ENCODE measurements at places on chromosomes 12 and 14. TPM values are rescaled to one million over a fixed set of nuclear protein-coding genes. Genes with fewer than 3 reads are reported as not detected.

- H3K27me3 ChIP-seq, result no peaks in the 10 kb centered on the region
- H3K4me1 ChIP-seq, result peaks cover 14% of the 10 kb centered on the region
- no peak overlapping the region for H3K27ac ChIP-seq
- H3K36me3 ChIP-seq, result no peaks in the 10 kb centered on the region
- no peak overlapping the region for H3K4me3 ChIP-seq
These were observed 521.2 kb upstream of the TBX3 start for GRCh38 chr12:115204957-115205754.

DNA sequence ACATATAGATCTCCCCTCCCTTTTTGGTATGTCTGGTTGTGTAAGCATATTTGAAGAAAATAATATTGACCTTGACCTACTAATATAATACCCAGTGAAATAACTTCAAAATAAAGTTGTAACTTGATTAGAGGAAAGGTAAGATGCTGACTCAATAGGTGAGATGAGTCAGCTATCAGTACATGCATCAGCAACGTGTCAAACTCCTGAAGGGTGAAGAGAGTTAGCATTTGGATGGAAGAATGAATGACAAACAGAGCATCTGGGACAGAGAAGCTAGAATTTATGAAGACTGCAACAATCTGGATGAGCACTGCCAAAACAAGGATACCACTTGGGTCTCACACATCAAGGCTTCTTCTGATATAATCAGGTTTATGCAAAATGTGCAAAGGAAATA, 74.9 kb downstream of the PPP2R5E start:
- H3K36me3 ChIP-seq, result peaks cover 6% of the 10 kb centered on the region
- H3K27me3 ChIP-seq, result no peaks in the 10 kb centered on the region
- no peak overlapping the region for H3K27ac ChIP-seq
- no peak for DNase-seq
- peaks cover 22% of the 10 kb centered on the region for H3K4me1 ChIP-seq
- H3K4me3 ChIP-seq, result no peak overlapping the region

GRCh38 chr14:97625477-97625876, 828.3 kb downstream of the VRK1 start:
- no peaks in the 10 kb centered on the region for H3K27me3 ChIP-seq
- no peak for DNase-seq
- H3K27ac ChIP-seq, result no peak overlapping the region
- no peaks in the 10 kb centered on the region for H3K36me3 ChIP-seq

- H3K4me3 ChIP-seq, result no peak overlapping the region
- H3K4me1 ChIP-seq, result peaks cover 14% of the 10 kb centered on the region
- no peak overlapping the region for H3K27ac ChIP-seq
- no peak for DNase-seq
- H3K36me3 ChIP-seq, result peaks cover 3% of the 10 kb centered on the region
These were observed 75.8 kb downstream of the KCNK10 start for GRCh38 chr14:88247228-88247627.

DNA sequence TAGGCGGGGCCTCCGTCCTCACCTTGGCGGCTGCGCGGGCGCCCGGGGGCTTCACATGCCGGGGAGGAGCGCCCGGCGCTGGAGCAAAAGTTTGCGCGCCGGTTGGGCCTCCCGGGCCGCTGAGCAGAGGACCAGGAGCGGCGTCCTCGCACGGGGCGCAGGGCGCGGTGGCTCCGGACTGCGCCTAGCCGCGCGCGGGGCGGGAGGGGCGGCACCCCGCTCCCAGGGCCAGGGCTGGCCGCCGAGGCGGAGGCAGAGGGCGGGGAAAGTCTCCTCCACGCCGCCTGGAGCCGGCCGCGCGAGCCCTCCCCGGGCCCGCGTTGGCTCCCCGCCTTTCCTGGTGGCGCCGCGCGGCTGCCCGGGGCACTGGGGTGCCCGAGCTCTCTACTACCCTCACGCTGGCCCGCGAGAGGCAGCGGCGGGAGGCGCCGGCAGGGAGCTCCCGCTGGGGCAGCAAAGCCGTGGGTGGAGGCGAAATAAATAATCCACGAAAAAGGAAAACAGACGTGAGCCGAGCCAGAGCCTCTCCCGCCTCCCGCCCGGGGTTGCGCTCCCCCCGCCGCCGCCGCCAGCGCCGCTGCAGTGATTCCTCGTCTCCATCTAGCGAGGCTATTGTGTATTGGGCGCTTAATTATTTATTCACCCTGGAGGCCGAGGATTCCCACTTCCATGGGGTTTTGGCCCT, 400 bp upstream of the PRIMA1 start:
- H3K27me3 ChIP-seq, result peaks cover 63% of the 10 kb centered on the region
- peaks cover 18% of the 10 kb centered on the region for H3K4me1 ChIP-seq
- peak overlapping the region; percentile 87 for H3K4me3 ChIP-seq
- peak; percentile 31 for DNase-seq
- H3K27ac ChIP-seq, result no peak overlapping the region

GRCh38 chr14:71722885-71723284, 209.3 kb upstream of the RGS6 start:
- no peaks in the 10 kb centered on the region for H3K27me3 ChIP-seq
- H3K4me1 ChIP-seq, result peaks cover 5% of the 10 kb centered on the region
- no peak for DNase-seq
- H3K27ac ChIP-seq, result no peak overlapping the region
- peaks cover 14% of the 10 kb centered on the region for H3K36me3 ChIP-seq
- H3K4me3 ChIP-seq, result no peak overlapping the region

GRCh38 chr14:23066855-23067744, 9.8 kb upstream of the CDH24 start:
- peaks cover 30% of the 10 kb centered on the region for H3K36me3 ChIP-seq
- H3K4me3 ChIP-seq, result no peak overlapping the region
- H3K4me1 ChIP-seq, result peaks cover 45% of the 10 kb centered on the region
- H3K27ac ChIP-seq, result no peak overlapping the region
- no peak for DNase-seq

GRCh38 chr14:100807979-100808734, 17.8 kb upstream of the MEG3 start:
- H3K4me3 ChIP-seq, result no peak overlapping the region
- no peak overlapping the region for H3K27ac ChIP-seq
- peaks cover 10% of the 10 kb centered on the region for H3K36me3 ChIP-seq
- H3K4me1 ChIP-seq, result no peaks in the 10 kb centered on the region

DNA sequence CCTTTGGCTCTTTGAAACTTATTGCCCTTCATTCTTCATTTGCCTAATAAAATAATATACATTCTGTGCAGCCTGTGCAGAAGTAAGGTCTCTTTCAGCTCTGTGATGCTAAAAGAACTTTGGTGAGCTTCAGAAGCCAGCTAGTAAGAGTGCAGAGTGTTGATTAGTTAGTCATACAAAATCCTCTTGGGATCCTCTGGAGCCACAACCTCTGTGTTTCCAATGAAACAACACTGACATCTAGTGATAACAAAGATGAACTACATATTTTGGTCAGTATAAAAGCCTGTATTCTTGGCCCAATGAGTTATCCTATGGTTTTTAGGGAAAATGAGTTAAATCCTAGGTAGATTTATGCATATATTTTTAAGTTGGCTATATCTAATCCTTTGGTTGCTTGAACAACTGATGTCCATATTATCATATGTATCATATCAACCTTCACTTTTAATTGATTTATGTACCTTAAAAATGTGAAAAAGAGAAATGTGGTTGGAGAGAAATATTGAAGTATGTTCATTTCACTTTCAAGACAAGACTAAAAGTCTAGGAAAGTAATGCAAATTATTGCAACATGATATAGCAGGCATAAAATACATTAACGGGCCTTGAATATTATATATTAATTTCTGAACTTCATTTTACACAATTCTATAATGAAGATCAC, 158.4 kb downstream of the KLHL28 start:
- H3K36me3 ChIP-seq, result no peaks in the 10 kb centered on the region
- H3K4me1 ChIP-seq, result peaks cover 4% of the 10 kb centered on the region
- H3K27ac ChIP-seq, result no peak overlapping the region
- no peak for DNase-seq
- no peaks in the 10 kb centered on the region for H3K27me3 ChIP-seq

- H3K4me1 ChIP-seq, result peaks cover 13% of the 10 kb centered on the region
- no peaks in the 10 kb centered on the region for H3K27me3 ChIP-seq
- no peak overlapping the region for H3K4me3 ChIP-seq
- no peak overlapping the region for H3K27ac ChIP-seq
- no peaks in the 10 kb centered on the region for H3K36me3 ChIP-seq
These were observed 366.3 kb upstream of the GARIN6 start for GRCh38 chr12:99281277-99281676.

DNA sequence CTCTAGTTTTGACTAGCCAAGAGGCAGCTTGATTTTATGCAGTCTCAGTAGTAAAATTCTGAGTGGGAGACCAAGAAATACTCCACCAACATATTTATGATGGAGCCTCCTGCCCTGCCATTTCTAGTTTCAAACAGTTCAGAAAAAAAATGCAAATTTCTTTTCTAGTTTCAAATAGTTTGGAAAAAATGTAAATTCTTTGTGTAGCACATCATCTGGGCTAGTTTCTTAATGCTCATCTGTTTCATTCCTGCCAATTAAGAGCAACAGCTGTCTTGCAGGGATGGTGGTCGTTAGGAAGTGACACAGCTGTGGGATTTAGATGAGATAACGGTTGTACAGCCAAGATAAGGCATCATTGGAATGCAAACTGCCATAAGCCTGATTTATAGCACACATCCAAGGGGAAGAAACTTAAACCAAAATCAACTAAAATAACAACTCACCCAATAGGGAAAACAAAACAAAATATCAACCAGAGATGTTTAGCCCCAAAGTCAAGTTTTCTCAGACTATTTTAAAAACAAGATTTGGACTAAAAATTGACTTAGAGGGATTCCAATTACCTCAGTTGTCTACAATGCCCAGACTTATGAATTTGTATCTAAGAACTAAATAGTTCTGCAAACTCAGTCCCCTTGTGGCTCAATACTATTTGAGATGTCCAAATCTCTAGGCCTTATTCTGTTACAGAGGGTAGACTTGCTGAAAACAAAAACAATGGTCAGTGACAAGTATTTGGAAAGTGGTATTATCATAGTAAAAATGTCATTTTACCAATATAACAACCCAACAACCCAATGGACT, 291.3 kb upstream of the ATP2B1 start:
- no peaks in the 10 kb centered on the region for H3K27me3 ChIP-seq
- no peak for DNase-seq
- H3K4me1 ChIP-seq, result peaks cover 10% of the 10 kb centered on the region
- H3K27ac ChIP-seq, result no peak overlapping the region

DNA sequence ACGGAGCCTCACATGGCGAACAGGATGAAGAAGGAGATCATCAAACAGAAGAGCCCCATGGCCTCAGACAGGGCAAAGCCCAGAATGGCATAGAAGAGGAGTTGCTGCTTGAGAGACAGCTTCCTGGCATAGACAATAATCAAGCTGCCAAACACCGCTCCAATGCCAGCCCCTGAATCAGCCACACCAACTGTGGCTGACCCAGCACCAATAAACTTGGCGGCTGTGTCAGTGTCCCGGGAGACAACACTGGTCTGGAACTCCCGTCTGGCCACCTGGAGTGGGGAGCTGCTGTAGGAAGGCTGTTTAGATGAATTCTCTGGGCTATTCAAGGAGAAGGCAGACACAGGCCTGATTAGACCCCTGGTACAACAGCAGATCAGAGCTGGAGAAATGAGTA, 100.1 kb downstream of the HEATR5A start:
- no peak overlapping the region for H3K27ac ChIP-seq
- no peaks in the 10 kb centered on the region for H3K27me3 ChIP-seq
- no peaks in the 10 kb centered on the region for H3K4me1 ChIP-seq
- no peak overlapping the region for H3K4me3 ChIP-seq
- no peak for DNase-seq
- no peaks in the 10 kb centered on the region for H3K36me3 ChIP-seq

DNA sequence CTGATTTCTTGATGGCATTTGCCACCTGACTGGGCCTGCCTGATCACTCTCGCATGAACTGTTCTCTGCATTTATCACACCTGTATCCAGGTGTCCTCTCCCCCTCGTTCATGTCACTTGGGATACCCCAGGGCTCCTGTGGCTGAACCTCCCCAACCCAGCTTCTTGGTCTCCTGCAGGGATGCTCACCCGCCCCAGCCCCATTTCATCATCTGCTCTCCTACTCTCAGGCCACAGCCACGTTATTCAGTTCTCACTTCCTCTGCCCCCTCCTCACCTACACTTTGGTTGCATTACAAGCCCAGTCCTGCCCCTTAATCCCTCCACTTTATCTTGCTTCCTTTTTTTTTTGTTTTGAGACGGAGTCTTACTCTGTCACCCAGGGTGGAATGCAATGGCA, 35.5 kb downstream of the TMBIM6 start:
- H3K4me3 ChIP-seq, result no peak overlapping the region
- H3K4me1 ChIP-seq, result peaks cover 3% of the 10 kb centered on the region
- DNase-seq, result no peak
- H3K36me3 ChIP-seq, result no peaks in the 10 kb centered on the region
- H3K27ac ChIP-seq, result no peak overlapping the region

GUCY2C gene
- not detected for total RNA-seq

B4GALNT1 gene
- total RNA-seq, result 19.5 TPM

PZP gene
- total RNA-seq, result not detected

HOXC6 gene
- total RNA-seq, result 10.7 TPM

RPGRIP1 gene
- total RNA-seq, result not detected

ZC3H14 gene
- total RNA-seq, result 104 TPM

FSCB gene
- not detected for total RNA-seq

Measured in neural crest cell (in vitro differentiated cells).